ENCODE measurements at places on chromosomes 16 and 17. TPM values are rescaled to one million over a fixed set of nuclear protein-coding genes. Genes with fewer than 3 reads are reported as not detected.

Gene C1QTNF8
- total RNA-seq, result not detected

Gene FOXN1
- 3.0 TPM for total RNA-seq

Gene TP53TG3F
- total RNA-seq, result not detected

Gene DNASE1L2
- 17.3 TPM for total RNA-seq

Gene DNAJA2
- total RNA-seq, result 49.7 TPM

Gene KCNJ2
- 7.9 TPM for total RNA-seq

Gene TNFSF13
- total RNA-seq, result 1.7 TPM

Gene LRRC46
- total RNA-seq, result 0.10 TPM

Gene FSCN2
- 0.99 TPM for total RNA-seq

Gene HOXB1
- not detected for total RNA-seq

Gene ALOX15B
- total RNA-seq, result 0.89 TPM

Gene CRK
- total RNA-seq, result 58.6 TPM

Gene ACSM2A
- 0.10 TPM for total RNA-seq

Gene UMOD
- not detected for total RNA-seq

Gene ATP2A1
- total RNA-seq, result 64.1 TPM

Gene FBXO39
- total RNA-seq, result 0.30 TPM

Gene ADAM11
- 0.89 TPM for total RNA-seq

Gene GNGT2
- not detected for total RNA-seq

Gene CARD14
- total RNA-seq, result 7.3 TPM

Gene PRR15L
- 1.7 TPM for total RNA-seq

Gene KRTAP9-2
- total RNA-seq, result 6.3 TPM

Gene ZSCAN10
- total RNA-seq, result not detected

Gene AIPL1
- 0.10 TPM for total RNA-seq

Gene TEX14
- total RNA-seq, result 0.10 TPM

Gene KDM6B
- total RNA-seq, result 30.6 TPM

Gene ADAD2
- total RNA-seq, result 0.39 TPM

Gene ACAP1
- 4.7 TPM for total RNA-seq

Gene BCL6B
- total RNA-seq, result 7.6 TPM

Gene TBC1D3B
- total RNA-seq, result 0.39 TPM

Gene SLC16A11
- 0.69 TPM for total RNA-seq

Gene HSPB9
- total RNA-seq, result not detected

Gene CSH2
- not detected for total RNA-seq

Gene PRAC2
- not detected for total RNA-seq

Gene C17orf107
- total RNA-seq, result 6.0 TPM

Gene SCNN1B
- 3.7 TPM for total RNA-seq

All from skin of body (tissue), 3 donors.